ENCODE measurements at places on chromosomes 6 and 20. TPM values are rescaled to one million over a fixed set of nuclear protein-coding genes. Genes with fewer than 3 reads are reported as not detected.

- no peaks in the 10 kb centered on the region for H3K27me3 ChIP-seq
- no peak for DNase-seq
- no peak overlapping the region for H3K4me3 ChIP-seq
These were observed 26.2 kb downstream of the FOXF2 start for GRCh38 chr6:1415416-1416063.

DNA sequence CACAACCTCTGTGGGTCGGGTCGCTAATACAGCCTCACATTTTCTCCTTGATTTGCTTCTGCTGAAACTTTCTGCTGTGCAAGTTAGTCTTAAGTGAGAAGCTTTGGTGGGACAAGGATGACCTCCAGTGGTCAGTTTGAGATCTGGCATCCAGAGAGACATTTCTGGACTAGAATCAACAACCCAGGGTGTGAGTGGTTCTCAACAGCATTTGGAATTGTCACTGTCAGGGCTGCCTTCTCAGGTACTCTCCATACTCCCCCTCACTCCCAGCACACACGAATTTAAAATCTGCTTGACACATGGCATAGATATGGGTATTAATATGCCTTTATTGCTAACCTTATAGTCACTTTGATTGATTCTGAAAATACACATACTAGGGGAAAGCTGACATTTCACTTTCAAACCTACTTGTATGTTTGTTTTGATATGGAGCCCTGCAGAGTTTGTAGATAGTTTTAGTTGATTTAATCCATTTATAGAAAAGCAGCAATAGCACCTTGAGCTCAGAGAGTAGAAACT, 13.2 kb downstream of the OTOR start:
- peaks cover 9% of the 10 kb centered on the region for H3K4me1 ChIP-seq
- H3K4me3 ChIP-seq = peak overlapping the region; percentile 22
- H3K27me3 ChIP-seq = no peaks in the 10 kb centered on the region
- peak; percentile 49 for DNase-seq

GRCh38 chr6:107691062-107691751, 132.9 kb downstream of the SCML4 start:
- no peaks in the 10 kb centered on the region for H3K4me1 ChIP-seq
- no peak overlapping the region for H3K27ac ChIP-seq

- no peaks in the 10 kb centered on the region for H3K27me3 ChIP-seq
- H3K36me3 ChIP-seq = no peaks in the 10 kb centered on the region
- DNase-seq = no peak
- no peak overlapping the region for H3K4me3 ChIP-seq
- H3K4me1 ChIP-seq = no peaks in the 10 kb centered on the region
These were observed 37.2 kb upstream of the RNF24 start for GRCh38 chr20:4052554-4052953.

DNA sequence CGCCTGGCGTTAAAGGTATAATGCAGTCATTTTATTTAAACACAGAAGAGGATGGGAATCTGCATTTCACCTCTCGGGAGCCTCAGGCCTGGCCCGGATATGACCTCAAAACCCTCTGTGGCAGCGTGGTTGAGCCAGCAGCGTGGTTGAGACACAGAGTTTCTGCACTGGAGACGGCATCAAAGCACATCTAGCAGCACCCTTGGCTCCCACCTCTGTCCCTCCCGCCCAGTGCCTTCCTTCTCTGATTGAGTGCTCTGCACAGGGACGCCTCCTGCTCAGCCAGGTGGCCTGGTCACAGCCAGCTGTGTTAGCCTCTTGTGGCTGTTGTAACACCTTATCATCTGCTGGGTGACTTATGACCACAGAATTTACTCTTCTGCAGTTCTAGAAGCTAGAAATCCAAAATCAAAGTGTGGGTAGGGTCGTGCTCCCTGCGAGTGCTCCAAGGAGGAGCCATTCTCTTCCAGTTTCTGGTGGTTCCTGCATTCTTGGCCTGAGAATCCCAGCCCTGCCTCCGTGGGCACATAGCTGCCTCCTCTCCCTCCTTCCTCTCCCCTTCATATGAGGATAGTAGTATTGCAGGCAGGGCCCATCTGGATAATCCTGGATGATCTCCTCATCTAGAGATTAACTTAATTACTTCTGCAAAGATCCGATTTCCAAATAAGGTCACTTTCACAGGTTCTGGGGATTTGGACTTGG, 156.7 kb downstream of the SYCP2 start:
- H3K36me3 ChIP-seq = no peaks in the 10 kb centered on the region
- DNase-seq = no peak
- no peak overlapping the region for H3K4me3 ChIP-seq
- no peaks in the 10 kb centered on the region for H3K4me1 ChIP-seq
- no peak overlapping the region for H3K27ac ChIP-seq

DNA sequence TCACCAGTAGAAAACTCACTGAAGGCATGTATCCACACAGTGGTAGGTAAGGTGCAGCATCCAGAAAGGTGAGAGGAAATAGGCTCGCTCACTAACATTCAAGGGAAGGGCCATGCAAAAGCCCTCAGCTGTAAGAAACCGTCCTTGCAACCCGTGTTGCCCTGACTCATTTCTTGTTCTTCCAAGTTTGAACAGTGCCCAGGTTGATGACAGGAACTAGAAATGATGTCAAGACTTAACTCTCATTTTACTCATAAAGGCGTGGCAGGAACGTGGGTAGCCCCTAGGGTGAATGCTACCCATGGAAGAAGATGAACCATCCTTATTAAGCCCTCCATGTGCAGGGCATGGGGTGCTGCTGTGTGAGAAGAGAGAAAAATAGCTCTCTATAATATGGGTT, 187.6 kb downstream of the CD83 start:
- no peak overlapping the region for H3K27ac ChIP-seq
- no peaks in the 10 kb centered on the region for H3K36me3 ChIP-seq
- no peaks in the 10 kb centered on the region for H3K27me3 ChIP-seq
- H3K4me1 ChIP-seq = peaks cover 11% of the 10 kb centered on the region
- no peak for DNase-seq

Gene UNC93A
- not detected for total RNA-seq

- H3K36me3 ChIP-seq = no peaks in the 10 kb centered on the region
- no peak overlapping the region for H3K4me3 ChIP-seq
- peaks cover 8% of the 10 kb centered on the region for H3K4me1 ChIP-seq
These were observed 20.8 kb downstream of the ZFAND3 start for GRCh38 chr6:37840143-37840939.

Gene LY6G5C
- total RNA-seq = 2.6 TPM

Gene CNKSR3
- total RNA-seq = 19.8 TPM

- no peak overlapping the region for H3K27ac ChIP-seq
- H3K4me3 ChIP-seq = no peak overlapping the region
- H3K36me3 ChIP-seq = no peaks in the 10 kb centered on the region
- H3K27me3 ChIP-seq = no peaks in the 10 kb centered on the region
- no peaks in the 10 kb centered on the region for H3K4me1 ChIP-seq
These were observed 122.0 kb downstream of the HTR1B start for GRCh38 chr6:77341058-77341986.

Gene KHDC1L
- total RNA-seq = not detected

Gene PAX1
- not detected for total RNA-seq

Gene EDN3
- total RNA-seq = 4.2 TPM

Gene GABRR1
- total RNA-seq = not detected

Gene LY6G5B
- total RNA-seq = 8.2 TPM

DNA sequence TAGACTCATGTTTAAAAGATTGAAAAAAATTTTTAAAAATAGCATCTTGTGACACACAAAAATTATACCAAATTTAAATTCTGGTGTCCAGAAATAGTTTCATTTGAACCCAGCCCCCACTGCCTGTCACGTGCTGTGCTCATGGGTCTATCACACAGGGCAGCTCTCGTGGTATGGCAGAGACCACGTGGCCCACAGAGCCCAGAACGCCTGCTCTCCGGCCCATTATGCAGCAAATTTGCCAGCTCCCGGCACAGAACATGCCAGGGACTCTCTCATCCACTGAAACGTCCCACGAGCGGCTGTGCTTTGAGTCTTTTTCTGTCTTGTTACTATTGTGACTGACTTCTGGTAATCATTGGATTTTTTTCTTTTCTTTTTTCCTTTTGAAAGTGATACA, 224.3 kb downstream of the TTLL2 start:
- no peaks in the 10 kb centered on the region for H3K4me1 ChIP-seq
- H3K27me3 ChIP-seq = no peaks in the 10 kb centered on the region
- no peak overlapping the region for H3K27ac ChIP-seq
- H3K4me3 ChIP-seq = no peak overlapping the region
- no peaks in the 10 kb centered on the region for H3K36me3 ChIP-seq

- H3K36me3 ChIP-seq = no peaks in the 10 kb centered on the region
- H3K27me3 ChIP-seq = no peaks in the 10 kb centered on the region
- no peak overlapping the region for H3K27ac ChIP-seq
- no peak overlapping the region for H3K4me3 ChIP-seq
These were observed 23.8 kb upstream of the SMOC2 start for GRCh38 chr6:168417191-168417590.

DNA sequence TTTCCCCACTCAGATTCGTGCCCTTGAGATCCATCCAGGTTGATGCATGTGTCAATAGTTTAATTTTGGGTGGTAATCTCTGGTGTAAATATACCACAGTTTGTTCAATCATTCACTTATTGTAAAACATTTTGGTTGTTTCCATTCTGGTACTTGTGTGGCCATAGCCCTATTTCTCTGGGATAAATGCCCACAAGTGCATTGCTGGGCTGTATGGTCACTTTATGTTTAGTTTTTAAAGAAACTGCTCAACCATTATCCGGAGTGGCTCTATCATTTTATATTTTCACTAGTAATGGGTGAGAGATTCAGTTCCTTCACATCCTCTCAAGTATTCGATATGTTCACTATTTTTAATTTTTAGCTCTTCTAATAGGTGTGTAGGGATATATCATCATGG, 60.7 kb upstream of the RNF24 start:
- H3K27me3 ChIP-seq = no peaks in the 10 kb centered on the region
- DNase-seq = no peak
- H3K36me3 ChIP-seq = no peaks in the 10 kb centered on the region
- H3K4me3 ChIP-seq = no peak overlapping the region

DNA sequence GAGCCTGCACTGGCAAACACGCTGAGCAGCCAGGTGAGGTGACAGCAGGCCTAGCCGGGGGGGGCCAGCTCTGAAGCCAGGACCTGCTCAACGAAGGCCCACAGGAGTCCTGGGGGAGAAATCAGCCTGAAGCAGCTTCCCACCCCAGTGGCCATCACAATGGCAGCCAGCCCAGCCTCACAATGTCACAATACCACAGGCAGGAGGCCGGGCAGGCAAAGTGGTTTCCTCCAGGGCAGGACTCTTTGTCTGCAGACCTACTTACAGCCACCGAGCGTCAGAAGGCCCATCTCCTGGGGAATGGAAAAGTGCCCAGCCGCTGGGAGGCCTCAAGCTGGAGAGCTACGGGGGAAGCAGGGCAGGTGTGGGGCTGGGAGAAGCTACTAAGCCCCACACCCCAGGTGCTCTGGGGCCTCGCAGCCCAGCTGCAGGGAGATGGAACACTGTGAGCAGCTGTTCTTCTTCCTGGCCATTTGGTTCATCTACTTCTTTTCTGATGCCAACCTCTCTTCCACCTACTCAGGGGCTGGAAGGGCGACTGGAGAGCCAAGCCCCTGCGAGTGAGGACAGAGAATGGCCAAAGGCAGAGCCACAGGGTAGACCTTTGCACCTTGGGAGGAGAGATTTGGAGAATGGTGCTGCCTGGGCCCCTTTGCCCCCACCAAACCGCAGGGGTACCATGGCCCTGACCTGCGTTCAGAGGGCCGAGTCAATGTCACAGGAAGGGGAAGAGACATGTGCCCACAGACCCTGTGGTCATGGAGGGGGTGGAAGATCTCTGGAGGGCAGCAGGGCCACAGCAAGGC, 22.3 kb upstream of the AVP start:
- H3K27ac ChIP-seq = no peak overlapping the region
- peaks cover 6% of the 10 kb centered on the region for H3K36me3 ChIP-seq
- DNase-seq = no peak
- no peaks in the 10 kb centered on the region for H3K4me1 ChIP-seq
- no peaks in the 10 kb centered on the region for H3K27me3 ChIP-seq

Gene PCK1
- 0.42 TPM for total RNA-seq

- H3K4me1 ChIP-seq = peaks cover 6% of the 10 kb centered on the region
- H3K27ac ChIP-seq = peak overlapping the region; percentile 38
- no peak for DNase-seq
- no peaks in the 10 kb centered on the region for H3K36me3 ChIP-seq
- no peak overlapping the region for H3K4me3 ChIP-seq
- H3K27me3 ChIP-seq = no peaks in the 10 kb centered on the region
These were observed 54.8 kb upstream of the SGK1 start for GRCh38 chr6:134372603-134373281.

DNA sequence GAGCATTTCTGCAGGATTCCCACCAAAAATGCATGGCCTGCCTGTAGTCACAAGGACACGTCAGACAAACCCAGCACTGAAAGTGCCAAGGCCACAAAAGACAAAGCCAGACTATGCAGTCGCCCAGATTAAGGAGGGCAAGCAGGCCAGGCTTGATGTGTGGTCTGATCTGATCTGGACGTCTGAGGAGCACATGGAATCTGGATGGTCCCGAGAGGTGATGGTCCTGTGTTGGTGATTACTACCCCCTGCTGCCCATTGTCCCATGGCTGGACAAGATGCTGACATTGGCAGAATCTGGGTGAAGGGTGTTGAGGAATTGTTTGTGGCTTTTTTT, 17.1 kb downstream of the NPEPL1 start:
- H3K36me3 ChIP-seq = no peaks in the 10 kb centered on the region
- no peak for DNase-seq
- no peaks in the 10 kb centered on the region for H3K27me3 ChIP-seq
- no peak overlapping the region for H3K27ac ChIP-seq

Gene PI3
- not detected for total RNA-seq

- H3K27me3 ChIP-seq = no peaks in the 10 kb centered on the region
- peak overlapping the region; percentile 35 for H3K27ac ChIP-seq
- DNase-seq = no peak
- peaks cover 9% of the 10 kb centered on the region for H3K4me1 ChIP-seq
These were observed 15.4 kb upstream of the TRIB3 start for GRCh38 chr20:364905-365794.

Gene HLA-DPB1
- total RNA-seq = 156 TPM

DNA sequence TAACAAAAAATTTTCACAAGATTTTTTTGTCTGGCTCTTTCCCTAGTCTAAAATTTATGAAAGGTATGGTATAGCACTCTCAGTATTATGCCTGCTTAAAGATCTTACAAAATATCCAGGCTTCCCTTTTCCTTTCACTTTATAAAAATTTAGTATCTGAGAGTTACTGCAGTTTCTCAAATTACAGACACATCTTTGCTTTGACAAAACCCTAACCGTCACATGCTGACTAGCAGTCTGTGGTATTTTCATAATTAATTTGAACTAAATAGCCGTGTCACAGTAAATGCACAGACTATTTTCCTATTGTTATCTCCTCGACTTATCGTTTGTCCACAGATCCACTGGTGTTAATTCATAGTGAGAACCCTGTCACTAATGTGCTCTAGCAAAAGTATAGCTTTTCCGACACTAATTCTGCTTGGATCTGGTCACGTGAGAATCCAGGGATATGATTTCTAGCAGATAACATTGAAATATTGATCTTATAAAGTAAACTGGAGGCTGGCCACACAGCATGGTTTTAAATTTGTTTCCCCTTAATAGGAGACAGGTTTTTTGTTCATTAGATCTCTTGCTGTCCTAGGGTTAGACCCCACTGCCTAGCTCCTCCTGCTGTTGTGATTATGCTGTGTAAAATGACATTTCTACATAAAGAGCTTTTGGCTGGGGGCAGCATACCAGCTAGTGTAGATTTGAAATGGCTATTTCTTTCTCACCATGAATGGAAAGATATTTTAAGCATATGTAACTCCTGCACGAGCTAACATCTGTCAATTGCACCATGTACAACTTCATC, 340.6 kb upstream of the SASH1 start:
- no peaks in the 10 kb centered on the region for H3K4me1 ChIP-seq
- no peak overlapping the region for H3K27ac ChIP-seq
- DNase-seq = no peak

Gene DUSP15
- 1.4 TPM for total RNA-seq

Gene CPNE5
- 1.5 TPM for total RNA-seq
